ENCODE measurements at places on chromosomes 6 and 20.

DNA sequence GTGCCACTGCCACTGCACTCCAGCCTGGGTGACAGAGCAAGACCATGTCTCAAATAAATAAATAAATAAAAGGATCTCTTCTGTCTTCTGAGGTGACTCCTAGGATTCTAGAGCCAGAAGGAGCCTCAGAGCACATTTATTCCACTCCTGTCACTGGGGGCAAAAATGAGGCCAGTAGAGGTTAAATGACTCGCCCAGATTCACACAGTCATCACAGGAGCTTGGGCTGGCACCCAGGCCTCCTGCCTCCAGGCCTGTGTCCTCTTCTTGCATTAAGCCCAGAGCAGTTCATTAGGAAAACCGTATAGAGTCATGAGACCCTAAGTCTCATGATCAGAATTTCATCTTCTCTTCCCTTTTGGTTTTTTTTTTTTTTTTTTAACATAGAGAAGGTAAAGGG is 243.3 kb downstream of the NRN1 start:
- no peak for DNase-seq

- DNase-seq, result no peak
Observed at GRCh38 chr6:48891308-48891707, 571.7 kb downstream of the MMUT start.

GRCh38 chr6:35972471-35973367 is 51.7 kb downstream of the SLC26A8 start:
- no peak for DNase-seq

DNA sequence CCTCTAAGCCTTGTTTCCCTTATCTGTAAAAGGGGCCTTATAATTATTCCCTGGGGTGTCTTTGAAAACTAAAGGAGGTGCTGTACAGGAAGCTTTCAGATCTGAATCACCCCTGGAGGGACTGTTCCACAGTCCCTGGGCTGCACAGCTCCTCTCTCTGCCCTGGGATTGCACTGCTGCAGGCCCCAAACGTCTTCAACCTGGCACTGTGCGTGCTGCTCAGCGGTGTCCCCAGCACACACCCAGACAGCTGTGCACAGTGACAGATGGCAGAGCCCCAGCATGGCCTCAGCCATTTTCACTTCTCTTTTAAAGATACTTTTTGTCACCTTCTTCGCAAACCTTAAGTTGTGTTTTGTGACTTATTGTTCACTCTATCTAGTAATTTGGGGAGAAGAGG is 50.7 kb upstream of the INSM1 start:
- DNase-seq, result no peak

DNA sequence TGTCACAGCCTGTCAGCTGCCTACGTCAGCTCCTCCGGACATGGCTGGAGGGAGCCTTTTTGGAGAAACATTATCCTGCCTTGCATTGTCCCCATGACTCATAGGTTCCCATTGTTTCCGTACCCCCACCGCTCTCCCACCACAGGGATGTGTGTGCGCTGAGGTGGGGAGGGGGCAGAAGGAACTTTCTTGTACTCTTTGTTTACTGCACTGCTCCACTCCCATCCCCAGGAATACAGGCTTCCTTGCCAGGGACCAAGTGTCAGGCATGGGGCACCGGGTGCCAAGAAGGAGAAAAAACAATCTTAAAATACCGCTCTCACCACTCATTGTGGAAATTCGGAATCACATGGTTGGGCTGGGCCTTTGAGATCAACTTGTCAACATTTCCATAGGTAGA is 51.0 kb downstream of the KCNK5 start:
- no peak for DNase-seq

- no peak for DNase-seq
Observed at GRCh38 chr6:26539071-26539615, 977 bp downstream of the HMGN4 start.

DNA sequence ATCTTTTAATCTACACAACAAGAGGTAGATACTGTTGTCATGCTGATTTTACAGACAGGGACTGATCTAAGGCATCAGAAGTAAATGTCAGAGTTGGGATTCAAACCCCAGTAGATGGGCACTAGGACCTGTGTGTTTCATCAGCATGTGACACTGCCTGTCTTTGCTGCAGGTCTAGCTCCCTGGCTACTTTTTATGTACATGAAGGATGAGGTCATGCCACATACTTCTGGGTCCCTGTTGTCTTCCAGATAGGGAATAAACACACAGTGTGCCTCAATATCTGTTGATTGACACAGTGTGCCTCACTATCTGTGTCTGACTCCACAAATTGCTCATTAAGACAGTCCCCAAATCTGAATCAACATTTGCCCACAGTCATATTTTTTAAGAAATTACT is 106.9 kb downstream of the TFAP2B start:
- DNase-seq, result no peak

- DNase-seq, result no peak
Observed at GRCh38 chr6:76026101-76026500, 46.4 kb downstream of the IMPG1 start.

- DNase-seq, result no peak
Observed at GRCh38 chr20:59789686-59790085, 143.8 kb downstream of the SYCP2 start.

GRCh38 chr6:25652007-25652515 is at the start of gene SCGN:
TSS of gene SCGN (plus strand) at chr6:25652215. CDS start at chr6:25652404, 189 bp downstream.
- no peak for DNase-seq

- no peak for DNase-seq
Observed at GRCh38 chr6:141986457-141986856, 146.3 kb upstream of the GJE1 start.

GRCh38 chr6:72151742-72152141 is 265.4 kb downstream of the RIMS1 start:
- no peak for DNase-seq

- no peak for DNase-seq
Observed at GRCh38 chr6:145548933-145549648, 186.2 kb downstream of the EPM2A start.

DNA sequence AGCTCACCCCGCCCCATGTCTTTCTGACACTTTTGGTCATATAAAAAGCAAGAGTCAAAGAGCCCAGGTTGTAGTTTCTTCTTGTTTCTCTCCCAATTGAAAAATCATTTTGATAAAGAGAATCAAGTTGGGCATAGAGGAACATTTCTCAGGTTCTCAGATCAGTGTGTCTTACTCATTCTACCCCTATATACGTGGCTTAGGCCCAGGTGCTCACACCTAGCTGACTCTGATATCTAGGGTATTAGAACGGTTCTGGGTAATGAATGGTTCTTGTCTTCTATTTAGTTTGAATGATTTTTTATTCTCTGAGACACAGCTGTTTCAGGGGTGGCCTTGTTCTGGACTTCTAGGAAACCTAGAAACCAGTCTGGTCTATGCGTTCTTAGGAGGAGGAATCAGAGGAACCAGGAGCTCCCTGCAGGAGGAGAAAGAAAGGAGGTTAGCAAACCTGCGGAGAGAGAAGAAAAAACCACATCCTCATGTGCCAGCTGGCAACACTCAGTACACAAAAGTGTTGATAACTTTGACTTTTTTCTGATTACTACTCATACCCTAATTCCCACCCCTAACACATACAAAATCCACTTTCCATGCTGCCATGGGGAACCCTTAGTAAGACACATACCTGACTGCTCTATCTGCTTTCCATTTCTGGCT is 178.0 kb downstream of the CLIC5 start:
- no peak for DNase-seq

- no peak for DNase-seq
Observed at GRCh38 chr6:24930431-24930871, 5.3 kb downstream of the RIPOR2 start.

GRCh38 chr6:112800439-112800838 is 453.3 kb downstream of the RFPL4B start:
- no peak for DNase-seq

- DNase-seq, result no peak
Observed at GRCh38 chr6:42152024-42152423, 9.6 kb upstream of the C6orf132 start.

DNA sequence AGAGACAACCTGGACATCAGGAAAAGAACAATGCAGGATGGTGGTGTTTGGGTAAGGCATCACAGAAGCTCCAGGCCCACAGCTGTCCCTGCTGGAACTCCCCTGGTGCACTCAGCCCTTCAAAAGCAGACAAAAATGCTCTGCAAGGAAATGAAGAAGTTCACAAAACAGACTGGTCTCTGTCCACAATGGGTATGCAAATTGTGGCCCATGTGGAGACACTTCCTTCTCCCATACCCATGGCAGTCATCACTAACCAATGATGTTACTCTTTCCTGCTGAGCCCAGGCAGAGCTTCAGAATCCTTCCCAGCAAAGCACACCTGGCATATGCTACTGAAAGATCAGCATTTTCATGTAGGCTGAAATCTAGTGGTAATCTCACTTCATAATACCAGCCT is 42.6 kb upstream of the PXDC1 start:
- DNase-seq, result no peak

- no peak for DNase-seq
Observed at GRCh38 chr20:64042054-64042781, 6.2 kb downstream of the C20orf204 start.

DNA sequence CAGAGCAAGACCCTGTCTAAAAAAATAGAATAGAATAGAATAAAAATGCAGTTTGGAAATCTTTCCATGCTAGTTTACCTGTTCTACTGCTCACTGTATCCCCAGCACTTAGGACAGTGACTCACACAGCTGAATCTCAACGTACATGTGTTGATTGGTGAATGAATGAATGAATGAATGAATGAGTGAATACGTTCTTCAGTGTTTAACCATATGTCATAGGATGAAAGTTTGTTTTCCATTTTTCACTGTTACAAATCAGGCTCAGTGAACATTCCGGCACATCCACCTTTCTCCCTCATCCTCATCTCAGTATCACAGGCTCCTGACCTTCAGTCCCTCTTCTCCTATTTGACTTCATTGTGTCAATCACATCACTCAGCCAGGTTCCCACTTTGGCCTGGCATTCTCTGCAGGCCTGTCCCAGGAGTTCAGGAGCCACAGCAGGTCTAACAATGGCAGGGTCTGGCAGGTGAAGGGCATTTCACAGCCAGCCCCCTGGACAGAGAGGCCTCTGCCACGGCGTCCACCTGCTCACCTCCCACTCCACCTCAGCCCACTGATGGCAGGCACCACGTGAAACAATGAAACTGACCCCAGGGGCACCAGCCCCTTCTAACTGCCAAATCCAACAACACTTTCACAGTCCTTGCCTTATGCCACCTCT is 7.9 kb downstream of the ZC3H12D start:
- no peak for DNase-seq

GRCh38 chr6:35359346-35359743 is 17.0 kb downstream of the PPARD start:
- no peak for DNase-seq

DNA sequence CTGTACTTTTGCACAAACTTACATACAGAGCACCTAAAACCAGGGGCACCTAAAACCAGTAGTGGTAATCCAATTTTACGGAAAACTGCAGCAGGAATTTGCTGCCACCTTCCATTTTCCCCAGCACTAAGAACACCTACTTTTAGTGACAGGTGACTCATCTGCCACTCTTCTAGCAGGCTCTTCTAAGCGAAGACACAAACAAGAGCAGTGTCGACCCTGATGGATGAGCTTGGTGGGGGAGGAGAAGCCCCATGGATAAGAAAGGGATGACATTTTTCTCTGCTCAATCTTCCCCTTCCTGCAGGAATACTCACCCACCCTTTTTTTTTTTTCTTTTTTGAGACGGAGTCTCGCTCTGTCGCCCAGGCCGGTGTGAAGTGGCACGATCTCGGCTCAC is 116.9 kb downstream of the GMPR start:
- no peak for DNase-seq

- no peak for DNase-seq
Observed at GRCh38 chr6:20946022-20946421, 411.8 kb downstream of the CDKAL1 start.

- DNase-seq, result no peak
Observed at GRCh38 chr20:13292201-13292885, 71.3 kb downstream of the ISM1 start.

- DNase-seq, result no peak
Observed at GRCh38 chr6:125871365-125871764, 80.6 kb downstream of the NCOA7 start.

GRCh38 chr6:45838451-45838850 is 177.2 kb downstream of the CLIC5 start:
- no peak for DNase-seq

DNA sequence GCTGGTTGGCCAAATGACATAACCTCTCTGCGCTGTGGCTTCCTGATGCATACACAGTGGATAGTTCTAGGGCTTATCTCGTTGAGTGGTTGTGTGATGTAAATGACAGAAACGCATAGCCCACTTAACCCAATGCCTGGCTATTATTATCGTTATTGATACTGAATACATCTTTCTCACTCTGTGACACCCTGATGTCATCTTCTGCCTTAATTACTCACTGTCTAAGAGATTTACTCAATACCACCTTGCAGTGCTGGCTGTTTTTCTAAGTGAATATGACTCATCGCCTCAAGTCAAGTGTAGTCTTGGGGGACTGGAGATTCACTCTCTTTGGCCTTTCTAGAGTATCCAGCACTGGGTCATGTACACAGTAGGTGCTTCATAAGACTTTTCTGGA is 73.6 kb downstream of the NDUFAF5 start:
- no peak for DNase-seq

- DNase-seq, result no peak
Observed at GRCh38 chr6:123527406-123527805, 109.3 kb downstream of the TRDN start.

DNA sequence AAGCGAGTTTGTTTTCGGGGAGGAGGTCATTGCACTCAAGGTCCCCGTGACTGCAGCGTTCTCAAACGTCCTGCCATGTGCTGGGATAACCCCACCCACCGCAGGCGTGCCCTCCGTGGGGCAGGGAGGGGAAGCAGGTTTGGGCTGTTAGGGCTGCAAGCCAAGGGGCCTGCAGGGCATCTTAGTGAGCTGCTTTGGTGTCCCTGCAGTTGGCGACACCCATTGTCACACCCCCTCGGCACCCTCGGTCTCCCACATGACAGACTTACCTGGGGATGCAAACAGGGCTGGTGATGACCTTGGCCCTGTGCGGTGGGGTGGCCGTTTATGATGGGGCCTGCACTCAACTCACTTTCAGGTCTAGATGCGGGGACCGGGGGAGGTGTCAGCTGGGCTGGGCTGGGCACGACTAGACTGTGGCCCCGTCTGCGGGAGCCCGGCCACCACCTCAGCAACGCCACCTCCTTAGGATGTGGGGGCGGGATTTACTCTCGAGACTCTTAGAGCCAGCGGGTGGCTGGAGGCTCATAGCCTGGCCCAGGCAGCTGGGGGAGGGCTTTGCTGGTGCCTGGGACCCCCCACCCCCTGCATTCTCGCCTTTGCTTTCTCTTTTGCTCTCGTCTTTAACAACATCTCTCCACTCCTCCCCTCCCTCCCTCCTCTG is 6.5 kb upstream of the GATA5 start:
- DNase-seq, result no peak

GRCh38 chr20:57508381-57508780 is 16.6 kb downstream of the CTCFL start:
- peak; percentile 79 for DNase-seq
